Kidney capillary endothelial cell (primary cell): ENCODE measurements at places on chromosomes 1 and 21.

GRCh38 chr1:62790716-62791115 lies 6.8 kb downstream of the ATG4C start:
- DNase-seq, result no peak

DNA sequence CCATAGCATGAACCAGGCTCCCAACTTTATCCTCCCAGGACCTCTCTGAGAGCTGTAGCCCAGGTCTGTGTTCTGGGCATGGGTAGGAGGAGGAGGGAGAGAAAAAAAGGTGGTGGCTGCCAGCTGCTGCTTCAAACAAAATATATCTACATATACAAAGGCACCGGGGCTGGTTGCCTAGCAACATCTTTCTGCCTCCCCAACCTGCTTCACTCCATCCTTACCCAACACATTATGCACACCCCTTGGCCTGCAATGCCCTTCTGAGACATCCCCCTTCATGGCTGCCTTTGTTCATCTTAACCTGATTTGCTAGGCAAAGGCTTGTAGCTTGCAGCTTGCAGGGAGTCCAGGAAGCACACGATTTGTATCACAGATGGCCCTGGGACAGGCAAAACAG lies 27.2 kb upstream of the ATP1A1 start:
- no peak for DNase-seq

DNA sequence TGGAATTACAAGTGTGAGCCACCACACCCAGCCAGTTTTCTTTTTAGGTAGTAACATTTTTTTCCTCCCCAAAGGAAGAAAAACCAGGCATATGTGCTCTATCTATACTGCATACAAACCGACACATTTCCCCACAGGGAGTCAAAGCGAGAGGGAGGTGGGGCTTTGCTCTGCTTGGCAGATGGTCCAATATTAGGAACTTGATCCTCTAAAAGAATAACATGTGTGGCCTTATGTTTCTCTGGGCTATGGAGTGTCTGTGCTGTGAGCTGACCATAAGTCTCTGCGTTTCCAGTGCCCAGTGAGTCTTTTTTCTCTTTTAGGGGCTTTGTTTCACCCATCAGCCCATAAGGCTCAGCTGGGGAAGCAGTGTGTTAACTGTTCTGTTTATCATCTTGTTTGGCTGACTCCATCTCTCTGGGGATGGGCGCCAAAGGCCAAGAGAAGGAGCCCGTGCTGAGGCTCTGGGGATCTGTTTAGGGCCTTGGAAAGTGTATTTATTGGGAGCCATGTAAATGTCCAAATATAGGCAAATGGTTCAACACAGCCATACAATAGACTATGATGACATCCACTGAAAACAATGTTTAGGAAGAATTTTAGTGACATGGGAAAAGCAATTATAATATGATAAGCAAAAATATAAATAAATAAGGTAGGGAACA lies 20.2 kb downstream of the LMOD1 start:
- no peak for DNase-seq

GRCh38 chr1:33428661-33429060 lies 2.2 kb downstream of the PHC2 start:
- no peak for DNase-seq

DNA sequence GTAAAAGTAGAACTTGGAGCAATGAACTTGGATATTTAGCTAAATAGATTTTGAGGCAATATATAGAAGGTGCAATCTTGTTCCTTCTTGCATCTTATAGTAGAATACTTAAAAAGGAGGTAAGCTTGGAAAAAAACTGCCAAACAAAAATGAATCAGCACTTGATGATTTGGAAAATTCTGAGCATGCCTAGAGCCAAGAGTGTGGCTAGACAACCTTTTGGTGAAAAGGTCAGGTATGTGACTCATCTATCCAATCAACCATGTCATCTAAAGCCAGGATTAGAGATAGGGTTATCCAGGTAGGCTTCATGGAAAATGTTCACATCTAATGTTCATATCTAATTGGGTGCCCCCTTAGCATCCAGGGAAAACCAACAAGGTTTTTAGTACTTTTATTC lies 515.0 kb downstream of the COL11A1 start:
- no peak for DNase-seq

GRCh38 chr1:1783320-1783719 lies 5.0 kb upstream of the NADK start:
- DNase-seq, result no peak

- no peak for DNase-seq
Measured at GRCh38 chr1:211566431-211567025, 12.4 kb downstream of the SLC30A1 start.

DNA sequence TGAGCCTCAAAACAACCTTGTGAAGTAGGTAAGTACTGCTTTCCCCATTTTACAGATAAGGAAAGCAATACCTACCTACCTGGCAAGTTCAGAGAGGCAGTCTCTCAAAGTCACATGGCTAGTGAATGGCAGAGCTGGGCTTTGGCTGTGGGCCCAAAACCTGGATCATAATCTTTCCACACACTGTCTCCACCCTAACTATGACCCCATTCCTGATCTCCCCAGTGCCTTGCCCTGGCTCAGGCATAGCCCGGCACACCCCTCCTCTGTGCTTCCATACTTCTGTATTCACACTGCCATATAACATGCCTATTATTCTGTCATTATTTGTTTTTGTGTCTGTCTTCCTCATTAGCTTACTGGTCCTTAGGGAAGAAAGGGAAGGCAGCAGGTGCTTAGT lies 15.9 kb downstream of the GNG12 start:
- no peak for DNase-seq

- no peak for DNase-seq
Measured at GRCh38 chr1:75745276-75745675, 20.8 kb downstream of the ACADM start.

- no peak for DNase-seq
Measured at GRCh38 chr1:174680101-174680500, 232.3 kb downstream of the GPR52 start.

- no peak for DNase-seq
Measured at GRCh38 chr1:87880098-87880760, 551.5 kb downstream of the LMO4 start.

DNA sequence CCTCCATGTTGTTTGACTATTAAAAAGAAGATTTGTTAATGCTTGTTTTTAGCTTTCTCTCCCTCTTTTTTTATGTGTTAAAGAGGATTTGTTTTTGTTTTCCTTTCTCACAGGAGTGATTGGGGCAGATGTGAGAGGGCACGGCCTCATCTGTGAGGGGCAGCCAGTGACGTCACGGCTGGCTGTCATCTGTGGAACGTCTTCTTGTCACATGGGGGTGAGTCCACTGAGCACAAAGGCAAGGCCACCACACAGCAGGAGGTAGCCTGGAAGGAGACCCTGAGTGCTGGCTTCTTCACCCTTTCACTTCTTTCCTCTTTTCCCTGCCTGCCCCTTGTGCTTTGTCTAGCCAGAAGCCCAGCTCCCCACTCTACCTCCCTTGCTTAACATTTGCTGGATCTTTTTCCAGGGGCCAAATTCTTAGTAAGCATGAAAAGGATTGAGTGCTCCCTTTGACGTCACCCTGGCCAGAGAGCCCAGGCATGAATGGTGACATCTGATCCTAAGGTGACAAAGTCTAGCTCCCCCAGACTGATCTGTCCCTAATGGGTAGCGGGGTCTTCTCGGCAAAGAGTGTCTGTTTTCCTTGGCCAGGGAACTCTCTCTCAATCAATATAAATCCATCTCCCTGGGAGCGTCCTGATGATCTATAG lies 257.2 kb downstream of the FGGY start:
- DNase-seq, result no peak
